ENCODE measurements at places on chromosomes 6 and 20.

DNA sequence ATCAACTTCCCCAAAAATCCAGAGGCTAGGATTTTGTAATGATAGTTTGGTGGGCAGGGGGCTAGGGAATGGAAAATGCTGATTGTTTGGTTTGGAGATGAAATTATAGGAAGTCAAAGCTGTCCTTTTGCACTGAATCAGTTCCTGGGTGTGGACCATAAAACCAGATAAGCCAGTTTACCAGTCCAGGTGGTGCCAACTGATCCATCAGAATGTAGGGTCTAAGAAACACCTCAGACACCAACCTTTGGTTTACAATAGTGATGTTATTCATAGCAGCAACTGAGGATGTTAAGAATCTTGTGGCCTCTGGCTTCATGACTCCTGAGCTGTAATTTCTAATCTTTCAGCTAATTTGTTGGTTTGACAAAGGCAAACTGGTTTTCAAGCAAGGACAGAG, 496.6 kb upstream of the EPHA7 start:
- no peak for DNase-seq

DNA sequence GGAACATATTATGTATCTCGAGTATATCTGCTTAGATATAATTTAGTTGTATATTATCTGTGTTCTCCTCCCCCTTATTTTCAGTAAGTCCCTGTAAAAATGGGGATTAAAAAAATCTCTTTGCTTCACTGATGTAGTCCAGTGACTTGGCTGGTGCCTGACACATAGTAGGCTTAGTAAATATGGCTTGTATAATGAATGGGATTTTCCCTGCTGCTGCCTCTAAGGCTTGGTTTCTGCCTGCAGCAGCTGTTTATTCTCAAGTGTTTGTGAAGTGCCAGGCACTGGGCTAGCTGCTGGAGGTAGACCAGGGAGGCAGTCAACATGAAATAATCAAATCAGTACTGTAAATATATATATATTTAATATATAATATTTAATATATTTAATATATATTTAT, 1.6 kb upstream of the ZFP64 start:
- no peak for DNase-seq

DNA sequence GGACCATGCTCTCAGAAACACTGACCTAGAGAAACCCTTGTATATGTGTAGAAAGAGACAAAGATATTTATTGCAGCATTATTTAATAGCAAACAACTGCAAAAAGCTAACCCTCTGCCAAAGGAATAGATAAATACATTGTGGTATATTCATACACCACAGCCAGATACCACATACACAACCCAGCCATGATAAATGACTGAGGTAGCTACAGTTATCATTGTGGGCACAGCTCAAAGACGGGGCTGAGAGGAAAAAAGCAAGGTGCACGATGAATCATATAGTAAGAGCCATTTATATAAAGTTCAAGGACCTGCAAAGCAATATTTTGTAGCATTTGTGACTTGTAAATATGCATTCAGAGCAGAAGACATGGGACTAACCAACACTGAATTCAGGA, 30.8 kb downstream of the RSPO4 start:
- no peak for DNase-seq

DNA sequence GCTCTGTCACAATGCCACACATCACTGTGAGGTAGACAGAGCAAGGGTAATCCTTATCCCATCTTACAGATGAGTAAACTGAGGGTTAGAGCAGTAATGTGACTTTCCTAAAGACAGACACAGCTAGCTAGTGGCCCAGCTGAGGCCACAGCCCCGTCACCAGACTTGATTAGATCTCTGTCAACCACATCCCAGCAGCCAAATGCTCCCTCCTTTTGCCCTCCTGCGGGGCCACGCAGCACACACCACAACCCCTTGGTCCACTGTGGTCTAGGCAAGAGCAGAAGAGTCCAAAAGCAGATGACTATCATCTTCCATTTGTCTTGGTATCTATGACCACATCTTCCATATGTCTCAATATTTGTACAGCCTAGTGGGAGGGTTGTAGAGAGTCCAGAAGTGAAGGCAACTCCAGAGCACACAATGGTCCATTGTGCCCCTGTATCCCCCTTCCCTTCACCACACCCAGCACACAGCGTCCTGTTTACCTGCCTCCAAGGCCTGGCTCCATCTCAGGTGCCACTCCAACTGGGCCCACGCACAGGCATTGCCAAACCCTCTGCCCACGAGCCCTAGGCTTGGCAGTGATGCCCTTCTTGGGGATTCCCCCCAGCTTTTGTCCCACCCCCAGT, 47.1 kb upstream of the FOXP4 start:
- DNase-seq, result no peak

DNA sequence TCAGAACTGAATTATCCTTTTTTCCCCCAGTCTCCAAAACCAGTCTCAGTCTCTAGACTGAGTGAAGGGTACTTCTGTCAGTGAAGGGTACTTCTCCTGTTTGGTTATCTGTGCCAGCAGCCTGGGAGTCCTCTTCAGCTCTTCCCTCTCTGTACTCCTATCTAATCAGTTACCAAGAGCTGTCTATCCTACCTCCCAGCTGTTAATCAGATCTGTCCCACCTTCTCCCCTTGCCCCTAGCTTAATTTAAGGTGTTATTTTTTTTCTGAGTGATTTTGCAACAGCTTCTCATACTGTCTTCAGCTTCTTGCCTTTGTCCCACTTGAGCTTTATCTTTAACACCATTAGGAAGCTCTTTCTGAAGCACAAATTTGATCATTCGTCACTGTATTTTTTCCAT, 491.9 kb upstream of the SOX4 start:
- no peak for DNase-seq

DNA sequence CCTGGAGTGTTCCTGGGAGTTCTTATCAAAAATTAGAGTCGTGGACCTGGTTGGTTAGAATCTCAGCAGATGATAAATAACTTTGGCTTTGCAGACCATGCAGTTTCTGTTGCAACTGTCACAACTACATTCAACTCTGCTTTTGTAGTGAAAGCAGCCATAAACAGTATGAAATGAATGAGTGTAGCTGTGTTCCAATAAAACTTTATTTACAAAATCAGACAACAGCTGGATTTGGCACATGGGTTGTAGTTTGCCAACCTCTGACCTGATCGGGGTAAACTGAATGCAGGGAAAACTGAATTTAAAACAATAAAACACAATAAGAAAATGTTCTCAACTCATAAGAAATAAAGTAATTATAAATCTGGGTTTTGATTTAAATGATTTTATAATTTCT, 513.8 kb downstream of the CDKAL1 start:
- DNase-seq, result no peak

- no peak for DNase-seq
These were observed 135.5 kb upstream of the TNFAIP3 start for GRCh38 chr6:137731600-137731959.

DNA sequence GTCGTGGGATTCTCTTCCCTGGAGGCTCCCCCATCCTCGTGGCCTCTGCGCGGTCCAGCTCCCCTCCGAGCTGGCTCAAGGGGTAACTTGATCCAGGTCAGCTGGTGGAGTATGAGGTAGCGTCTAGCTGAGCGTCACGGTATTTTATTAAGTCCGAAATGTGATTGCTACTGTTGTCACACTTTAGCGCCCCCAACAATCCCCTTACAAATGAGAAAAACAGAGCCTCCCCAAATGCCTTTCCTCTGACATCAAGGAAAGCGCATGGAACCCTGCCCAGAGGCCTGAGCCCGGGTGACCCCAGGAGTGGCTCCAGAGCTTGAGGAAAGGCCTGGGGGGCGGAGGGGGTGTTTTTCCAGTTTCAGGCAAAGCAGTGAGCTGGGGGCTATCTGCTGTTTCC, 192.4 kb downstream of the ZMYND8 start:
- DNase-seq, result no peak

- no peak for DNase-seq
These were observed 269.6 kb downstream of the CLIC5 start for GRCh38 chr6:45746046-45746445.

GRCh38 chr6:18997375-18997826, 610.3 kb downstream of the RNF144B start:
- peak; percentile 18 for DNase-seq

- DNase-seq, result no peak
These were observed 41.6 kb downstream of the CDKAL1 start for GRCh38 chr6:20575704-20576451.

DNA sequence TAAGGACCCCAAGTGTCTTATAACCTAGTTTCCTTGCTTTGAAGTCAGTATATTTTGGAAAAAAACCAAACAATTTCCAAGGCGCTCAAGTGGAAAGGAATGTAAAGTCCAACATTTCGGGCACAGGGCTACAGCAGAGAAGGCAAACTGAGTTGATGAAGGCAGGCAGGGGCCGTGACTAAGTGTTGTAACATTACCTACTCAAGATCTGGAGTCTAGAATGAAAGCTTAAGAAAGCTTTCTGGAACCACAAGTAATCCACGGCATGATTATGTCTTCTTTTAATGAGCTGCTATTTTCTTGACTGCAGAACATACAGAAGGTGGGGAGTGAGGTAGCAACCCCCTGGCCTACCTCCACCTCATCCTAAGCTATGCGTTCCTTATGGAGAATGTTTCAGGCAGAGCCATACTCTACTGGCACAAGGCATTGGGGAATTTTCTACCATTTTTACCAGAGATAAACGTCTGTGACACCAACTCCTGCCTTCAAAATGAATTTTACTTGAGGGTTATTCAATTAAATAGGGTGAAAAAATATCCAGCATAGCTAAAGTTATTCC, 4.3 kb downstream of the PPP1R10 start:
- no peak for DNase-seq

- no peak for DNase-seq
These were observed 9.3 kb upstream of the KIF25 start for GRCh38 chr6:167988154-167988495.

GRCh38 chr20:13784893-13785715, at the start of the genes ESF1 and NDUFAF5:
Gene ESF1 (minus strand): TSS chr20:13784919. CDS start chr20:13783140, 1,779 bp downstream.
Gene NDUFAF5 (plus strand): TSS chr20:13785028. CDS start chr20:13785069, 41 bp downstream.
- DNase-seq, result peak; percentile 96

- DNase-seq, result peak; percentile 14
These were observed 81.6 kb downstream of the KCNB1 start for GRCh38 chr20:49400904-49401303.

- DNase-seq, result no peak
These were observed 24.1 kb downstream of the NCOA5 start for GRCh38 chr20:46065691-46066090.

DNA sequence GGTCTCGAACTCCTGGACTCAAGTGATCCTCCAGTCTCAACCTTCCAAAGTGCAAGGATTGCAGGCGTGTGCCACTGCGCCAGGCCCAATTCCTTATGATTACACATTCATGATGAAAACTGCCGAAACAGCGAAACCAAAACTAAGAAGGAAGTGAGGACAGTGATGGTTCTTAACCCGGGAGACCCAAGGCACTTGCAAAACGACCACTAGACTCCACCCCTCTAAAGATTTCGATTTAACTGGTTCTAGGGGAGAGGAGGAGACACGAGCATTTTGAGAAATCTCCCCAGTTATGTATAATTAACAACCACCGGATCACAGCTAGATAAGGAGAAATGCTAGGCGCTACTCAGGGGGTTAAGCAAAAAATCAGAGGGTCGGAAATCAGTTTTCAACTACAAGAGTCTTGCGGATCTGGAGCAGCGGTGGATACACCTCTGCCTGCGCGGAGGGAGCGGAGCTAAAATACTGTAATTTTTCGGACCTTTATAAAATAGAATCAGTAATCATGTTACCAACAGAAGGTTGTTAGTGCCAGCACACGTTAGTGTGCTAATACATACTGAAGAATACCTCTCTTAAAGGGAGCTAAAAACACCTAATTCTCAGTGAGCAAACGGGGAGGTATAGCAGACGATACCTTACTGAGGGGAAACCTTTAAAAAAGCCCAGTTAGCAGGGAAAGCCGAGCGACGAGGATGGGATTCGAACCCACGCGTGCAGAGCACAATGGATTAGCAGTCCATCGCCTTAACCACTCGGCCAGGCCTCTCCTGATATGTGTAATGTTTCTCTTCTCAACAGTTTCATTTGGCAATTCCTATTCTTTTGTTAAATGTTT, 60.0 kb upstream of the BTN3A2 start:
- DNase-seq, result no peak

- peak; percentile 33 for DNase-seq
These were observed 49.2 kb downstream of the GMDS start for GRCh38 chr6:2196079-2196679.

DNA sequence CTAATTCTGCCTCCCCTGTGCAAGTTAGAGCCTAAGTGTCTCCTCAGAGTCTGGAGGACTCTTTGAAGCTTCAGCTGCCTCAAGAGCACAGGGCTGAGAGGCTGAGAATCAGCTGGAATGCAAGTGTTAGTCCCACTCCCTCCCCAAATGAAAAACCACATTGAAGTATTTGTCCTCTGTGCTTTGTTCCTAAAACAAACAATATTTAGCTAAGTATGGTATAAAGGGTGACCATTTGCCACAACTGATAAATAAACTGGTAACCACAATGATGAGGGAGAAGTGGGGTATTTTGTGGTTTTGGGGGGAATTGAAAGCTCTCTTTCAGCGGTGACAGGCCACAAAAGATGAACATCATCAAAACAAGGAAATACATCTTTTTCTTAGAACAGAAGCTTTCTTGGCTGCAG, 91.7 kb upstream of the HDDC2 start:
- no peak for DNase-seq

DNA sequence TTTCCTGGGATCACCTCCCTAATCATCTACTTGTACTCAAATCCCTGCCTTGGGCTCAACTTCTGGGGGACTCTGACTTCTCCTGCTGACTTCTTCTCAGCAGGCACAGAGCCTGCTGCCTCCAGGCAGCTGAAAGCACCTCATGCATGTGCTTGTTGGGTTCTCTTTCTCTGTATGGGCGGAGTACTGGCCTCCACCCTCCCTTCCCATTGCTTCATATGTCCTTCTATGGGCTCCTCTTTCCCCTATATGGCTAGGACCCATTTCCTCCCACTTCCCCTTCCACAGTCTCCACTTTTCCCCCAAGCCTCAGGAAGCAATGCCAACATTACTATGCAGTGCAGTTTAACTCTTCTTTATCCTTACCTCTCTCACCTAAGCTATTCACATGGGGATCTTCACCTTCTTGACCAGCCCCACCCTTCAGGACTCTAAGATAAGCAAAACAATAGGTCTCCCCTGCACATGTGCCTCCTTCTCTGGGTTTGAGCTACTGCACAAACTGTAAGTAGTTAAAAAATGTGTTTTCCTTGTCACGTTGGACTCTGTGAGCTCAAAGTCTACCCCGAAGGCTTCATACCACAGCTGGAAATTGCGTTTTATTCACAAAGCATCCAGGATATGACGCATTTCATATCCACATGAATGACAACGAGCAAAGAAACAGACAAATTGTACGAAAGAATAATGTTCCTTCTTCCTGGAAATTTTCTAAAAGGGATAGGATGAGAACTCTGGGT, 93.7 kb downstream of the CDS2 start:
- no peak for DNase-seq

GRCh38 chr20:52675375-52675774, 296.8 kb upstream of the TSHZ2 start:
- DNase-seq, result no peak
